ENCODE measurements at places on chromosomes 5 and 9. TPM values are rescaled to one million over a fixed set of nuclear protein-coding genes. Genes with fewer than 3 reads are reported as not detected.

MAPK9 gene
- total RNA-seq = 42.3 TPM

SLC34A1 gene
- not detected for total RNA-seq

GRCh38 chr9:79382044-79382443 lies 189.7 kb upstream of the TLE4 start:
- DNase-seq = no peak

GRCh38 chr9:109475526-109475925 lies 22.6 kb downstream of the PTPN3 start:
- no peak for DNase-seq

CTSV gene
- not detected for total RNA-seq

DNA sequence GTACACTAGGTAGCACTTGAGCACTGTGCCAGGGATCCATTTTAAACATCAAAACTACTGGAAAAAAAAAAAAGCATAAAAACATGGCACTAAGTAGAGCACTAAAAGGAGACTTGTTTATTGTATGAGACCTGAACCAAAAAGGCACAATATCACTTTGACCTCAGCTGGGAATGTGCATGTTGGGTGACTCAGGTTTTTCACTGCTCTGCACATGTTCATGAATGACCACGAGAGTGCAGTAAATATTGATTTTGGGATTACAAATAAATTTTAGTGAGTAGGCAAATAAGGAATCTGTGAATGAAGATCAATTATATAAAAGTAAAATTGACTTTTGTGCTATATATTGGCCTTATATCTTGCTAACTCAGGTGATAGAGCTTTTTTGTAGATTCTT lies 11.8 kb downstream of the RMI1 start:
- no peak for DNase-seq

DNA sequence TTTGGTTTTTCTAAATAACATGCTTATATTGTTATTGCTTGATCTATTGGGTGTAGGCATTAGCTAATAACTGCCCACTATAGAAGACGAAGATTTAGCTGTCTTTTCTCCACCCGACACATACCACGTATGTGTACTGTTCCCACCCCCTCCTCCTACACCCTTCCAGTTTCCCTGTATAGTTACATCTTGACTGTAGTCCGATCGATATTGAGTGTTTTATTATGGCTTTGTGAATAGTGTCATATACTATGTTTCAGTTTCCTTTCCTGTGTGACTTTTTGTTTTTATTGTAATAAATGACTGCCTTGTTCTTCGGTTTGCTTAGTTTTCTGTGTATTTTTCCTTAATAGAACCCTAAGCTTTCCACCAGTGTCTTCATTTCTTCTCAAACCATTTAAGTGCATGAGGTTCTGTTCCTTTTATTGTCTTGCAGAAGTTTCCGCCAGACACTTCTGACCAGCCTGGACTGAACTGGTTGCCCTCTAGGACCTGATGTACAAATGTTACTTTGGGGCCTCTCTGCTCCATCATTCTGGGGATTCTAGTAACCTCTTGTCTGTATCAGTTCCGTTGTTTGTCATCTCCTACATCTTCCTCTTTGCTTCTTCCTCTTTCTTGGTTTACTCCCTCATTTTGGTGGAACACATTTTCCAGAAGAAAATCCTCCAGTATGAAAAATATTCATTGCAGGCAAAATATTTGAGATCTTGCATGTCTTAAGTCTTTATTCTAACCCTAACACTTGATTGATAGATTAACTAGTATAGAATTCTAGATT lies 61.8 kb downstream of the PRKACG start:
- no peak for DNase-seq

EXOSC2 gene
- 21.6 TPM for total RNA-seq

- DNase-seq = no peak
Measured at GRCh38 chr5:1209896-1210776, 8.7 kb downstream of the SLC6A19 start.

GRCh38 chr5:56941981-56942380 lies 9.9 kb downstream of the MIER3 start:
- no peak for DNase-seq

DNA sequence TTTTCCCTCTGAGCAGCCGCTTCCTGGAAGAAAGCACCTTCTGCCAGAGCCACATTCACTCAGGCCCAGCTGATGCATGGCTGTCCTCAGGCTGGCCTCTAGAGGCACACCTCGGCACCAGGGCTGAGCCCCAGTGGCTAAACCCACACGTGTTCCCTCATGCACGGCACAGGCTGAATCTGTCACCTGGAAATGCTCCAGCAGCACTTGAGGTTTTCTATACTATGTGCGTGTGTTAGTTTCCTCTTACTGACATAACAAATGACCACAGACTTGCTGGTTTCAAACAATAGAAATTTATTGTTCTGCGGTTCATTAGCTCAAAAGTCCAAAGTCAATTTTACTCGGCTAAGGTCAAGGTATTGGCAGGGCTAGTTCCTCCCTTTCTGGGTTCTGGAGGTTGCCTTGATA lies 141.4 kb downstream of the LRRC70 start:
- no peak for DNase-seq

DNA sequence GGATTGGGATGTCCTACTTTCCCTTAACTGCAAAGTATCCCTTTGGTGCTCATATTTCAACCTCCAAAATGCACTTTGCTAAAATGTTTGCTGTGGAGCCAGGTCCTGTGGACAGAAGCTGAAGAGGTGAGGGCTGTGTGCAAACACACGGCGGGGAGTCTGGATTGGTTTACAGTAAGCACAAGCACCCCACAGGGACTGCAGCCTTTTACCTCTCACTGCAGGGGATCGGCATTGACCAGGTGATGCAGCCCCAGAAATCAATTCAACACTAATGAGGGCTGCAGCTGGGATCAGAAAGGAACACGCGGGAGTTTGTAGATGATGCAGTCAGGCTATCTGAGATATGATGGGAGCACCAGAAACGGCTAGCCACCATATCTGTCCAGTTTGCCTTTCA lies 450.9 kb downstream of the CCDC171 start:
- no peak for DNase-seq

GRCh38 chr9:33416996-33417395 lies 14.6 kb upstream of the AQP7 start:
- DNase-seq = no peak

DNA sequence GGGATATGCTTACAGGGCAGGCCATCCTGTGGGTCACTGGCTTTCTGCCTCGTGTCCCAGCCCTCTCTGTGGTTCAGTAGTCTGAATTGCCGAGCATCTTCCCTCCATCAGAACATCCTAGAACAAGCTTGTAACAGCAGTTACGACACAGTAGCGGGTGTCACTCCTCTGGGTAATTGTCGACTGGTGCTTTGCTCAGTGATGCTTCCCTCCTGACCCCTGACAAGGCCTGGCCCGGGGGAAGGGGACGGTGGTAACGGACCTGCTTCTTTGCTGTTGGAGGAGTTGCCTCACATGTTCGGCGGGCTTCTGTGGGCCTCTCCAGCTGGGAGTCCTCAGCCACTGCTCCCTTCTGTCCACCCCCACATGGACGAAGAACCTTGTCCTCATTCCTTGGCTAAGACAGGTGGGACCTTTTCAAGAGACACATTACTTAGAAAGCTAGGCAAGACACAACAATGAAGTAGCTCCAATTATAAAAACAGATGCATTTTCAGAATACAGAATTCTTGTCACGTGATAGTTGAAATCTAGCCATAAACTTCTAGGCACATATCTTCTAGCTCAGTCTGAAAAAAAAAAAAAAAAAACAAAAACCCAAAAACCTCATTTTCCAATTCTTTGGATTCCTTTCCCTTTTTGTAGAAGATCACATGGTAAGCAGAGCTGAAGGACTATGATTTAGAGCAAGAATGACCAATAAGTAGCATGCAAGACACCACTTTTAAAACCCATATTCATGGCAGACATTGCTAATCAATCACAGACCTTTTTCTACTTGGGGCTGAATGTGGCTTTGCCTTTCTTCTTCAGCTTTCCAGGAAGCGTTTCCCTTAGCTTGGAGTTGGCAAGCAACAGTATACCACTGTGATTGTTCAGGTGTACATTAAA lies 25.0 kb downstream of the HMCN2 start:
- DNase-seq = peak; percentile 96

- DNase-seq = no peak
Measured at GRCh38 chr5:172146748-172147092, 41.3 kb downstream of the STK10 start.

- no peak for DNase-seq
Measured at GRCh38 chr5:90562341-90562740, 3.7 kb downstream of the ADGRV1 start.

- DNase-seq = peak; percentile 60
Measured at GRCh38 chr9:93588641-93589609, 12.5 kb downstream of the PHF2 start.

- no peak for DNase-seq
Measured at GRCh38 chr5:150181766-150182545, 7.9 kb upstream of the SLC6A7 start.

Measured in esophagus muscularis mucosa (tissue), 4 donors.